ENCODE measurements at places on chromosomes 12 and 14.

DNA sequence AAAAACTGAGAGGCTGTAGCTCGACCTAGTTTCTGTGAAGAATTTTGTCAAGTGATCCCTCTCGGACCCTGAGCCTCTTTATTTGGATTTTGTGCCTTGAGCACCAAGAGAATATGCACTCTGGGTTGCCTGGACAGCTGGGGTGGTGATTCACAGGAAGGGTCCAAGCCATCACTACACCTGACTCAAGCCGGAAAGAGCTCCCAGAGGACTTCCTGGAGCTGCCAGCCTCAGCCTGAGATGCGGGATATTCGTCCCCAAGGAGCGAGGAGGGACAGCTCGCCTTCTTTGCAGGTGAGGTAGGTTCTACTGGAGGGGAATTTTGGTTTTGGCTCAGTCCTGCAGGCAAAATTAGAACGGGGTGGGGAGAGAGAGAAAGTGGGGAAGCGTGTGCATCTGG, 94.3 kb downstream of the GALNT8 start:
- DNase-seq = no peak

DNA sequence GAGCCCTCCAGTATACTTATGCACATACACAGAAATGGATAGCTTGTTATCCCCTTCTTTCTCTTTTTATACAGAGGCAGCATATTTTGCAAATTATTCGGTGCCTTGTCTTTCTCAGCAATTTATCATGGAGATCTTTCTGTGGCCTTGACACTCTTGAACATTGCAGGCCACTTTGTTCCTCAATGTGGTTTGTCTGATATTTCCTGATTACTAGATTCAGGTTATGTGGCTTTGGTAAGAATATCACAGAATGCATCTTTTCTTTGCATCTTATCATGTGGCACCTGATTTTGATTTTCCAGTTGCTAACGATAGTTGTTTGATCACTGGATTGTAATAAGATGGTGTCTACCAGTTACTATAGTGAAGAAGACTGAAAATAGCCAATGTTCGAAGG, 7.1 kb upstream of the SNRPF start:
- no peak for DNase-seq

GRCh38 chr12:31337952-31338351, 12.0 kb upstream of the SINHCAF start:
- no peak for DNase-seq

DNA sequence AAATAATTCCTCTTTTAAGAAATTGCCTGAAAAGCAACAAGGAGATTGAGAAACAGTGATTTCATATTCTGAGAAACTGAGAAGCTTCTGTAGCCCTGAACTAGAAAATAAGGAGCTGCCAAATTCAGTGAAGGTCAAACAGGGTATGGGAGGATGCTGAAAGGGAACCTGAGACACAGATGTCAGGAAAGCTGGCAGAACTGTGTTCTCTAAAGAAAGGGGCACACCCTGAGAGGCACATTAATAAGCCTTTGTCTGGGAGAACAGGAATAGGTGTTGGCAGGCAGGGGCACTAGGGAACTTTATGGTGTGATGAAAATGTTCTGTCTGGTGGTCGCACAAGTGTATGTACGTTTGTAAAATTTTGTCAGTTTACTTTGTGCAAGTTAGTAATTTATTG, 29.6 kb downstream of the VRK1 start:
- no peak for DNase-seq

DNA sequence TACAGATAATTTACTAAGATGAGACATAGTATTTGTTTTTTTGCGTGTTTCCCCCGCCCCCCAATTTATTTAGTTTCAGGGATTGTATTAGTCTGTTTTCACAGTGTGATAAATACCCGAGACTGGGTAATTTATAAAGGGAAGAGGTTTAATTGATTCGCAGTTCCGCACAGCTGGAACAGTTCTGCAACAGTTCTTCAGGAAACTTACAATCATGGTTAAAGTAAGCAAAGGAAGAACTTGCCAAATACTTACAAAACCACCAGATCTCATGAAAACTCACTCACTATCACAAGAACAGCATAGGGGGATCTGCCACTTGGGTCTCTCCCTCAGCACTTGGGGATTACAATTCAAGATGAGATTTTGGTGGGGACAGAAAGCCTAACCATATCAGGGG, 48.9 kb downstream of the LRRIQ1 start:
- DNase-seq = no peak

GRCh38 chr14:99535448-99535847, 54.2 kb downstream of the CCNK start:
- no peak for DNase-seq

- no peak for DNase-seq
Observed at GRCh38 chr12:69921831-69922230, 96.8 kb downstream of the MYRFL start.

DNA sequence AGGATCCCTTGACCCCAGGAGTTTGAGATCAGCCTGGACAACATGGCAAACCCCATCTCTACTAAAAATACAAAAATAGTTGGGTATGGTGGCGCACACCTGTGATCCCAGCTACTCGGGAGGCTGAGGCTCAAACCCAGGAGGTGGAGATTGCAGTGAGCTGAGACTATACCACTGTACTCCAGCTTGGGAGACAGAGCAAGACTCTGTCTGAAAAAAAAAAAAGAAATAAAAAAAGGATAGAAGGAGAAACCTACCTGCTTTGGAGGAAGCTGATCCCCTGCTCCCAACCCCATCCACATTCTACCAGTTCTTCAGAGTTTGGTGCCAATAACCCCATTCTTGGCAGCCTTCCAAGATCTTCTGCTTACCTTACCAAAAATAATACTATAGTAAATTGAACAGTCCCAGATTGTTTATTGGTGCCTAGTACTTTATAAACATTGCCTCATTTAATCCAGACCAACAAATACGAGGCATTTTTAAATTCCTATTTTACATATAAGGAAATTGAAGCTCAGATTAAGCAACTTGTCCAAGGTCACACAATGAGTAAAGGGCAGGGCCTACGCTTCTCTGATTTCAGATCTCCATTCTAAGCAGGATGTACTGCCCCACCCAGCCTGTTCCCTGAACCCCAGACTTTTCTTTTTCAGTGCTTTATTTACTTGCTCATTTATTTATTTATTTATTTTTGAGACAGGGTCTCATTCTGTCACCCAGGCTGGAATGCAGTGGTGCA, 33.2 kb upstream of the FAM222A start:
- no peak for DNase-seq

GRCh38 chr12:112439769-112440168, 21.0 kb downstream of the PTPN11 start:
- no peak for DNase-seq

GRCh38 chr12:1852076-1852475, 31.7 kb downstream of the LRTM2 start:
- DNase-seq = no peak

GRCh38 chr12:104544836-104545235, 88.1 kb downstream of the CHST11 start:
- DNase-seq = no peak

DNA sequence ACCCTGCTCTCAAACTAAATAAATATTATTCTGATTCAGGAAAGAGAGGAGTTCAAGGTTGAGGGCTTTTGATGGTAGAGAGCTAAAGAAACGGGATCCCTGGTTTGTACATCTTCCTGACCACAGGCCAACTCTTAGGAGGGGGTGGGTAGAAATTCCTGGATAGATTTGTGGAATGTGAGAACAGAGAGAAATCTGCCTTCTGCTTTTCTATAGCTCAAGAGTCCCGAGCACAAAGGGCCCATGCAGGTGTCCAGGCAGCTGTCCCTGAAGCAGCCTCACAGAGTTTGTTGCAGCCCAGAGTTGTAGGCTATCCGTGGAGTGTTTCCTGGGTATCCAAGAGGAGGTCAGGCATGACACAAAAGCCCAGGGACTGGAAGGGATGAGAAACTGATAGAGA, 198.6 kb downstream of the BCAT1 start:
- DNase-seq = no peak

- no peak for DNase-seq
Observed at GRCh38 chr12:10511756-10512355, 6.2 kb downstream of the EIF2S3B start.

DNA sequence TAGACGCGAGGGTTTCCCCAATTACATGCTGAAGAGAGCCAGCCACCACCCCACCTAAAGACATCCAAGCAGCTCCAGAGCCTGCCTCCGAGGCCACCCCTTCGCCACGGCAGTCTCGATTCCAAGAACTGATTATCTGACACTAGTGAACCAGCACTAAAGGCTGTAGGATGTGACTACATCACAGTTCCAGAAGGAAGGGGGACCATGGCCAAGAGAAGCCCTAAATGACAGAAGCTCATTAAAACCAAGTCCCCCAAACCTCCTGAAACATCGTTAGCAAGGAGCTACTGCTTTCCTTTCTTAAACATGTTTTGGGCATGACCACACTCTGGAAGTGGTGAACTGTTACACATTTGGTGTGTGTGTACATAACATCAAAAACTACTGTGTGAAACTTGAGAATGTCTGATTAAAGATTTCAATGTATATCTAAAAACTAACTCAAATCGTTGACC, 88.2 kb downstream of the DUSP16 start:
- DNase-seq = no peak

- DNase-seq = no peak
Observed at GRCh38 chr12:80490329-80490728, 46.3 kb downstream of the PTPRQ start.

- DNase-seq = no peak
Observed at GRCh38 chr12:50297027-50297426, 13.7 kb upstream of the LIMA1 start.

DNA sequence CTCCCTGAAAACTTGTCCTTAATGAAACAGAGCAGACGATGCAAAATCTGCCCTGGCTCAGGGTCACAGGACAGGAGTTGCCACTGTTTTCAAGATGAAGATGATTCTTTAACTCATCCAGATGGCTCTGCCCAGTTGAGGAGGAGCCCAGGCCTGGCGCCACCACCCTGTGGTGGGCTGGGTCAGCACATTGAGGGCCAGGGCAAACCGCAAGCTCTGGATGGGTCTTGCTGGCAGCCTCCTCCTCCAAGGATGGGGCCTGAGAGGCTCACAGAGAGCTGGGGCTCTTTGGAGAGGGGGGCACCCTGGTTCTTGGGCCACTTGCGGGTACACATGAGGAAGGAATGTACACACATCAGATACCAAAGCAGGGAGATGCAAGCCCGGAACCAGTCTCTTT, 158.2 kb downstream of the NUAK1 start:
- DNase-seq = no peak

- no peak for DNase-seq
Observed at GRCh38 chr12:91142221-91142631, 30.9 kb upstream of the LUM start.

GRCh38 chr14:58703161-58703506, 65.4 kb downstream of the DACT1 start:
- DNase-seq = no peak

GRCh38 chr14:71327691-71328090, 420.4 kb downstream of the PCNX1 start:
- DNase-seq = no peak

GRCh38 chr12:3827301-3828000, 45.7 kb downstream of the PARP11 start:
- no peak for DNase-seq

DNA sequence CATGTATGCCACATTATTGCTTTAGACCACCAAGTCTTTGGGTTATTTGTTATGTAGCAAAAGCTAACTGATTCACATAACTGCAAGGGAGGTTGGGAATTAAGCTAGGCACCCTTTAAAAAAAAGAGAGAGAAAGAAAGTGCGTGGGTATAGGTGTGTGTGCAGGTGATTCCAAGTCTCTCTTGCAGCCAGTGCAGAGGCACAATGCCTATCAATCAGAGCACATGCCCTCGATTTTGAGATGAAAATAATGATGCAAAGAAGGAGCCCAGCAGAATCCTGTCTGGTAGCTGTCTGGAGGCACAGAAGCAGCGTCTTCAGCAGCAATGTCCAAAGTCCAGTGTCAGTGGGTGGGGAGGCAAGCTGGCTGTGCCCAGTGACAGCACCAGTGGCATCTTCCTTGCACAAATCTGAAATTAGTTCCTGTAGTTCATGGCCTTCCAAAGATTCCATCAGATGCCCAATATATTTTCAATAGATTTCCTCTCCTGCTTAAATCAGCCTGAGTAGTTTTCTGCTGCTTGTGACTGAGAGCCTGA, 62.4 kb upstream of the TBPL2 start:
- no peak for DNase-seq

DNA sequence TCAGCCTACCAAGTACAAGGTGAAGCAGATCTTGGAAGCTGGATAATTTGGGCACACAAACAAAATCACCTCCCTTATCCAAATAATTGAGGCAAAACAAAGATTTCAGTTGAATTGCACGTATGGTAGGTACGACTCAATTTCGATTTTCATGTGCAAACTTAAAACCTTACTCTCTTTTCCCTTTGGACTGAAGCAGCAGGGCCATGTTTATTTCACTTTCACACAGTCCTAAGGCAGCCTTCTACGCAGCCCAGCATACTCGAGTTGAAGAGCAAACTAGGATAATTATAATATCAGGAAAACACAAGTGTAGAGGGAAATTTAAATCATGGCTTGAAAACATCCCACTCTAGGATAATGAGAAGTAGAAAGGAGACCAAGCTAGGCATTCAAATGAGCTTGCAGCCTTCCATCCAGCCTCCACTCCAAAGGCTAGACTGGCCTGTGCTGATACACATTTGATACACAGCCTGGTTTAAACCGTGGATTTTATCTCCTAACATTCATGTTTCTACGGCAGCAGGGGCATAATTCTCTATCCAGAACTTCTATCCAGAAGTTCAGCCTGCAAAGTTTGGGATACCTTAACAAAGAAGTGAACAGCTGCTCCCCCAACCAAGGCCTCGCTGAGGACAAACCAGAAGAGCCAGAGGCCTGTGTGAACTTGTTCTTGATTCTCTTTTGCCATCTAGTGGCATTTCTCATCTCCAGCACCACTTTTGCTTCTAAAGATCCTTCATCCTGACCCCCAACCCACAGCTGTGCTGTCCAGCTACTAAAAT, 2.4 kb upstream of the RNASE7 start:
- DNase-seq = no peak

GRCh38 chr14:97747316-97747715, 950.1 kb downstream of the VRK1 start:
- no peak for DNase-seq

DNA sequence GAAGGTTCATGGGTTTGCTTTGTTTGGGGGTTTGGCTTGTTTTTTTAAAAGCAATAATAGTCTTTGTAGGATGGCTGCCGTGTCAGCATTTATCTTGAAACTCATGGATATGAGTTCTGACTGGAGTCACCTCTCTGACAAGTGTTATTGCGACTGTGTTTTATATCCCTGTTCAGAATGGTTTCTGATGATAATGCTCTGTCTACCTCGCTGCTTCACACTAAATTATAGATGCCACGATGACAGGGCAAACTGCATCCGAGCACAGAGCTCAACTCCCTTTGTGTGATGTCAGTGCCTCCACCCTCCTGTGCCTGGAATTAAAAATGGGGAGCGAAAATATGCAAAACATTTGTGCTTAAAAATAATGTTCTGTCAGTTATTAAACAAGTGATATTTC, 250.8 kb downstream of the EGLN3 start:
- no peak for DNase-seq

- DNase-seq = no peak
Observed at GRCh38 chr12:2160043-2160442, 107.3 kb downstream of the CACNA1C start.

DNA sequence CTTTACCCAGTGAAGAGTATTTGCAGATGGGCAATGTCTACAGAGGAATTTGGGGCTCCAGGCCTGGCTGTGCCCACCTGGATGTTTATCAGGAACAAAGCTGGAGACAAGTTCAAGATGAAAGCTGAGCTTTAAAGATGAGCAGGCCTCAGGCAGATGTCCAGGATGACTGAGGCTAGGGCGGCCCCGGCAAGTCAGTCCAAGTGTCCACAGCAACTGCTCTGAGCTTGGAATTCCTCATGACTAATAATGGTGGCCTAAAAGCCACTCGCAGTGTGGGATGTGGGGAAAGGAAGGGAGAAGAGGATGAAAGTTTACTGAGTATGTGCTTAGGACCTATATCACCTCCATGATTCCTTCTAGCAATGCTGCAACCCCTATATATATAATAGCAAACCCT, 128.2 kb upstream of the NOS1 start:
- no peak for DNase-seq

Measured in esophagus squamous epithelium (tissue), 5 donors.